ENCODE measurements at places on chromosomes 3 and 15.
A peak's percentile ranks its signal among the peaks of the same experiment; 100 is the strongest.

GRCh38 chr3:132254076-132254755, 63.0 kb upstream of the ACP3 start:
- DNase-seq, result no peak

DNA sequence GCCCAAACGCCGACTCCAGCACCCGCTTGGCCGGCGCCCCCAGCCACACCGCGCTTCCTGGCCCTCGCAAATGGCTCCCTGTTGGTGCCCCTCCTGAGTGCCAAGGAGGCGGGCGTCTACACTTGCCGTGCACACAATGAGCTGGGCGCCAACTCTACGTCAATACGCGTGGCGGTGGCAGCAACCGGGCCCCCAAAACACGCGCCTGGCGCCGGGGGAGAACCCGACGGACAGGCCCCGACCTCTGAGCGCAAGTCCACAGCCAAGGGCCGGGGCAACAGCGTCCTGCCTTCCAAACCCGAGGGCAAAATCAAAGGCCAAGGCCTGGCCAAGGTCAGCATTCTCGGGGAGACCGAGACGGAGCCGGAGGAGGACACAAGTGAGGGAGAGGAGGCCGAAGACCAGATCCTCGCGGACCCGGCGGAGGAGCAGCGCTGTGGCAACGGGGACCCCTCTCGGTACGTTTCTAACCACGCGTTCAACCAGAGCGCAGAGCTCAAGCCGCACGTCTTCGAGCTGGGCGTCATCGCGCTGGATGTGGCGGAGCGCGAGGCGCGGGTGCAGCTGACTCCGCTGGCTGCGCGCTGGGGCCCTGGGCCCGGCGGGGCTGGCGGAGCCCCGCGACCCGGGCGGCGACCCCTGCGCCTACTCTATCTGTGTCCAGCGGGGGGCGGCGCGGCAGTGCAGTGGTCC, 3.5 kb downstream of the ISLR2 start:
- peak; percentile 6 for DNase-seq

DNA sequence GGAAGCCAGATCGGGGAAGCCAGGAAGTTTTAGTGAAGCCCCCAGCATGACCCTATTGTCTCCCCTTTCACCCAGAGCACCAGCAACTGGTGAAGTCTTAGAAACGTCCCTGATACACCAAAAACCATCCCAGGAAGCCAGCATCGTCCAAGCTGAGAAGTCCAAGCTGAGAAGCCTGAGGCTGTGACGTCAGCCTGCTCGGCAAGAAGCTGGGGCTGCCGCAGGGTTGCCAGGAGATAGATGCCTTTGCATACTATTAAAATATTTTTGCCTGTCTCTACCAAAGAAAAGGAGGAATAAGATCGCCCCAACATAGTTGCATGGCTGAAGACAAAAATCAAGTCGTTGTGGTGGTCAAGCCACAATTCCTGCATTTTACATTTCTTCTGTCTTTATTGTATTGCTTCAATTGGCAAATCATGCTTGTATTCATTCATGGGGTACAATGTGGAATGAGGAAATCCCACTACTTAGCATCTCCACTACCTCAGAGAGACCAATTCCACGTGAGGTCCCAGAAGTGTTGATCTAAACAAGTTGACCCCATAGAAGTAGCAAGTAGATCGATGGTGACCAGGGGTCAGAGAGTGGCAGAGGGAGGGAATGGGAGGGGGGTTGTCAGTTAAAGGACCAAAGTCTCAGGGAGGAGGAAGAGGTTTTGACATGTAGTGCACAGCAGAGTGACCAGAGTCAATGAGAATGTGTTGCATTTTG, 19.6 kb upstream of the EMC3 start:
- DNase-seq, result no peak

- no peak for DNase-seq
Observed at GRCh38 chr15:62212741-62213140, 47.7 kb upstream of the C2CD4B start.

DNA sequence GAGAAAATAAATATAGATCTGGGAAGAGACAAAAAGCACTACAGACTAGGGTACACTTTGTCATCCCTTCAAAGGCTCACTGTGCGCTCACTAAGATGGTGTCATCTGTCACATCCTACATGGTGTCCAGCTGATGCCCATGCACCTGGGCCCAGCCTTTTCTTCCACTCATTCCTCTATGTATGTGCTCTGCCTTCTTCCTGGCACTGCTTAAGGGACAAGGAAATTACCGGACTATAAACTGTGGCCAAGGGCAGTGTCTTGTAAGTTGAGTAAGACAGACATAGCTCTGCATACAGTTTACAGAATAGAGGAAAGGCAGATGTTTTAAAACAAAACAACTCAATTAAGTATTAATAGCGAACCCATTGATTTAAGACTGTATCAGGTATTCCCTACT, 52.9 kb downstream of the ARHGAP31 start:
- DNase-seq, result no peak

Data from stimulated activated CD4-positive, alpha-beta T cell treated with anti-CD3 and anti-CD28 coated beads, Interleukin-2, amount 100 ng/mL, for 24 hours (primary cell).